Fibroblast of skin of left quadriceps (primary cell): ENCODE measurements at places on chromosomes 5 and 9.

- DNase-seq: no peak
Measured at GRCh38 chr5:160318409-160318808, 6.0 kb upstream of the CCNJL start.

DNA sequence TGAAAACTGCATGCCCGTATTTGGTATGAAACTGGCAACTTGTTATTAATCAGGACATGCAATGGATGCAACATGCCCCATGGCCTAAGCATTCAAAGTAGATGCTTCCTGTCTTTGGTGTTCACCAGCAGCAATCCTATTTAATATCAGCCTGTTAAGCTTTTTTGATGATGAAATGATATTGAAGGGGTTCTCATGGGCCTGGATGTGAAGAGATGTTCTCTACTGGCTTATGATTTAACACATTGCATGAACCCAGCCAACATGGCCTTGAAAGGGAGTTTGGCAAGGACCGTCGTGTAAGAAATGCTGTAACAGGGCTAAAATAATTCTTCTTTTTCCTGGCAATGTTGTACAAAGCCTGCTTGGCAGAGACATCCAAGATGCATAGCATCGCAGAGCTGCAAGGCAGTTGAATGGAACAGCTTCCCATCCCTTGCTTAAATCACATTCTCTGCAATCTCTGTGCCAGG is 111.2 kb downstream of the SMARCA2 start:
- DNase-seq: no peak

DNA sequence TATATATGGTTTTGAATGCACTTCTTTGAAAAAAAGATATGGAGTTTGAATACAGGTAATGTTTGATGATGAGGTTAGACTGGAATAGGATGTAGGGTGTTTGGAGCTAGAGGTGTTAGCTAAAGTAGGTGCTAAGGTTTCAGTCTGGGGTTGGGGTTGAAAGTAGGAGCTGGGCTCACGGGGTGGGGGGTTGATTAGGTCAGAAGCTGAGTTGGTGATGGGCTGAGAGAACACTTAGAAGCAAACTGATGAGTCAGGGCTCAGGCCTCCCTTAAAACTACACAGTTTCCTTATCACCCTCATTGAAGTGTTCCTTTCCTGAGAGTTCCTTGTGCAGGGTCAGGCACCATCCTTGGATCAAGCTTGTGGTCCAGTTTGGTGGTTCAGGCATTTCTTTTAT is 308.8 kb upstream of the ADAMTS16 start:
- DNase-seq: no peak

DNA sequence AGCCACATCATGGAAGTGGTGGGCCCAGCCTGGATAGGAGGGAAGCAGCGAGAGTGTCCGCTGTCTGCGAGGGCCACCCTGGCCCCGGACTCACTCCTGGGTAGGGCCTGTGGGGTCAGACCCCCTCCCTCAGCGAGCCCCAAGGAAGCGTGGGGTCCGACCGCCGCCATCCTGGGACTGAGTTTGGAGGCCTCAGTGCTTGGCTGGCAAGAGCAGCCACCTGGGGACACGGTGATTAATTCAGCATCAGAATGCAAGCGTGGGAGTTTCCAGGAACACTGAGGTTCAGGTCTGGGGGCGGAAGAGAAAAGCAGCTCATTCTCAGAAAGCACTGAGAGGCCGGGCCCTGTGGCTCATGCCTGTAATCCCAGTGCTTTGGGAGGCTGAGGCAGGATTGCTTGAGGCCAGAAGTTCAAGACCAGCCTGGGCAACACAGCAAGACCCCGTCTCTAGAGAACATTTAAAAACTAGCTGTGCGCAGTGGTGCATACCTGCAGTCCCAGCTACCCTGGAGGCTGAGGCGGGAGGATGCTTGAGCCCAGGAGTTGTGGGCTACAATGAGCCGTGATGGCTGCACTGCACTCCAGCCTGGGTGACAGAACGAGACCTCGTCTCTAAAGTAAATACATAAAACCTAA is 18.3 kb upstream of the CAMSAP1 start:
- no peak for DNase-seq

DNA sequence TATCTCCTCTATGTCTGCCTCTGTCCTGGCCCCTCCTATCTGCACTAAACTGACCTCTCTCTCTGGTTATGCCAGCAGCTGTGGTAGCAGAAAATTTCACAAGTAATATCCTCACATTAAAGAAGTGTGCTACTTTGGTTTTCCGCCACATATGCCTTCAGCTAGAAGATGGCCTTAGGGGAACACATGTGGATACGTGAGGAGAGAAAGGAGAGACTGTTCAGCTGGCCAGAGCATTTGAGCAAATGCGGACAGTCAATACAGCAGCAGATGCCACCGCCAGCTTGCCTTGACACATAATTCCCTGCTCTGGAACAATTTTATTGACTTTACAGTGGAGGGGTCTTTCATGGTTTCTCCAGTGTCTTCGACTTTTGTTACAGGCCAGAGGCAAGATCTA is 434.6 kb downstream of the TAF11L14 start:
- no peak for DNase-seq

- no peak for DNase-seq
Measured at GRCh38 chr9:134314039-134314949, 12.0 kb upstream of the RXRA start.

GRCh38 chr5:4017076-4017803 is 421.6 kb downstream of the IRX1 start:
- DNase-seq: no peak

- no peak for DNase-seq
Measured at GRCh38 chr9:134083451-134083850, 15.6 kb upstream of the BRD3 start.

DNA sequence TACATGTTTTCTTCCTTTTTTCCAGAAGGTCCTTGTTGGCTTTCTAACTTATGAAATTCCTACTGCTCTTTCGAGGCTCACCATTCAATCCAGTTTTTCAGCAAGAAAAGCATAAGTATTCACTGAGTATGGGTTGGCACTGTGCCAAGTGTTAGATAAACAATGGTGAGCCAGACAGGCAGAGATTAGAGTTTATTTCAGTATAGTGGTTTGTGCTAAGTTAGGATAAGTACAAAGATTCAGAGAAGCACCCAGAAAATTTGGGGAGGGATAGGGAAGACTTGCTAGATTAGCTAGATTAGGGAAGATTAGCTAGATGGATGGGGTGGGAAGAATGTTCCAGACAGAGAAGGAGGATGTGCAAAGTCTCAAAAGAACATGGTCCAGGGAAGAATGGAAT is 122.9 kb downstream of the OXCT1 start:
- DNase-seq: peak; percentile 16

DNA sequence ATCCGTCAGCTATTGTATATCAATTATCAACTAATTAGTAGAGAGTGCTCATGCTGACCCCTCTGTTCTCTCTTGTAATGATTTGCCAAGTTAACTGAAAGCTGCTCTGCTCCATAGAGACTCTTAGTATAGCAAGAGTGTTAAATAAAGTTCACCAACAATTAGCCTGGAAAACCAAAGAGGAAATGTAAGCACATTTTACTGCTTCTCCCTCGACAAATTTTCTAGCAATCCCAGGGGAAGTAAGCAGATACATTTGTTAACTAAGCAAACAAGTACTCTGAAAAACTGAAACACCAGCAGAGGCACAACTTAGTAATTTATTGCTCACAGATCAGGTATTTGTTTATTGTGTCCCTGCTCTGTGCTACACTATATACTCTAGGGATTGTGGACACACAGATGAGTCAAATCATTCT is 162.2 kb downstream of the GLIS3 start:
- DNase-seq: peak; percentile 61

- DNase-seq: no peak
Measured at GRCh38 chr9:18616976-18617375, 143.0 kb downstream of the ADAMTSL1 start.

GRCh38 chr5:115736690-115737005 is 79.8 kb downstream of the CDO1 start:
- no peak for DNase-seq

DNA sequence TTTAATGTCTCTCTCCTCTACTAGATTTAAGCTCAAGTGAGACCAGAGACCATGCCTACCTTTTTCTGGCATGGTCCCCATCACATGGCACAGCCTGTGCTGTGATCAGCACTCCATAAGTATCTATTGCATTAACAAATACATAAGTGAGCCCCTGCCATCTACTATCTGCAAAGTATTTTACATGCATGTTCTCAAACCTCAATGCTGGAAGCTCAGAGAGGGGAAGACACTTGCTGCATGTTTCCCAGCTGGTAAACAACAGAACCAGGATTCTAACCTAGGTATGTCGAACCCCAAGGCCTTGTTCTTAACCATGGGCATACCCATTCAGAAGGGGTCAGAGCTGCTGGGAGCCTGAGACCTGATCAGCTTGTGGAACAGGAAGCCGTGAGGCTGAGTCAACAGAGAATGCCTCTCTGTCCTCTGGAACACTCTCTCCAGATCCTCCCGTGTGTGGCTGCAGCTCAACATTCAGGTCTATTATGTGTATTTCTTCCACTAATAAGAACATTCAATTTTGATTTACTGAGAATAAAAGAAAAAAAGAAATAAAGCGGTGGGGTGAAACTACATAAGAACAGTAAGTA is 232.5 kb upstream of the MSX2 start:
- DNase-seq: no peak

- DNase-seq: no peak
Measured at GRCh38 chr9:36158122-36158521, 11.1 kb upstream of the CCIN start.

GRCh38 chr9:119167267-119167666 is 202.0 kb downstream of the BRINP1 start:
- DNase-seq: no peak

DNA sequence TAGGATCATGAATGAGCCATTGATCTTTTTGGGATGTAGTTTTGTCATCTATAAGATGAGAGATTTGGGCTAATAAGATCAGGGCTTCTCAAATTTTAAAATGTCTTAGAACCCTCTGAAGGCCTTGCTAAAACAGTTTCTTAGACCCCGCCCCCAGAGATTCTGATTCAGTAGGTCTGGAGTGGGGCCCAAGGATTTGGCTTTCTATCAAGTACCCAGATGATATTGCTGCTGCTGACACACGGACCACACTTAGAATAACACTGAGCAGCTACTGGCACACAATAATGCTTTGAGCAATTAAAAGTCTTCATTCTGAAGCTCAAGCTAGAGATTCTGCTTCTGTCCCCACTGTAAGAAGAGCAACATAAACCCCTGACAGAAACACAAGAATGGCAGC is 216.7 kb downstream of the SMARCA2 start:
- DNase-seq: peak; percentile 39

- no peak for DNase-seq
Measured at GRCh38 chr9:29211003-29211579, 1637.8 kb upstream of the C9orf72 start.

DNA sequence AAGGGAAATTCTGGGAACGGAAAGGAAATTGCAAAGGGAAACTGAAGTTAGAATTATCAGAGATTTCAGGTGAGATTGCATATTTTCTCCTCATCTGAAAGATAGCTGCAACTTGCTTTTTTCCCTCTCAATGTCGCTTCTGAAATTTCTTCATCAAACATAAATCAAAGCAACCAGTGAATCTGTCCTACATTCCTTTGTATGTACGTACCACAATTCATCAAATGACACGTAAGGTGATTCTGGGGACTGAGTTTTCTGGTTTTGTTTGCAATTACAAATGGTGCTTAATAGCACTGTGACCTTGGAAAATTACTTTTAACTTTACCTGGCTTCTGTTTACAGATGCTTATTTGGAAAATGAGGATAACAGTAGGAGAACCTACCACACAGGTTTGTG is 21.9 kb upstream of the CNOT6 start:
- DNase-seq: no peak

DNA sequence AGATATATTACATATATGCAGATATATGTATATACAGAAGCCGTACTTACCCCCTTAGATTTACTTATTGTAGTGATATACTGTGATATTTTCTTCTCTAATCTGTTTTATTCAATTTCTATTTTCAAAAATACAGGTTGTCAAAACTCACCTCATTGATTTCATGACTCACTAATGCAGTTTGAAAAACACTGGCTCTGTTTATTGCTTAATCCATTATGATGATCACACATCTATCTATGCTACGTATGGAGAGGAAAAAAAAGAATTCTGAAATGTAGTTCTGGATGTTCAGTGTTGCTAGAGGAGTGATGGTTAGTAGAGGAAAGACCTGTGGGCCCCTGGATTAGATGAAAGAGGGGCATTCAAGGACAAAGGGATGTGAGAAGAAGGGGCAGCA is 121.0 kb upstream of the RPS23 start:
- no peak for DNase-seq

DNA sequence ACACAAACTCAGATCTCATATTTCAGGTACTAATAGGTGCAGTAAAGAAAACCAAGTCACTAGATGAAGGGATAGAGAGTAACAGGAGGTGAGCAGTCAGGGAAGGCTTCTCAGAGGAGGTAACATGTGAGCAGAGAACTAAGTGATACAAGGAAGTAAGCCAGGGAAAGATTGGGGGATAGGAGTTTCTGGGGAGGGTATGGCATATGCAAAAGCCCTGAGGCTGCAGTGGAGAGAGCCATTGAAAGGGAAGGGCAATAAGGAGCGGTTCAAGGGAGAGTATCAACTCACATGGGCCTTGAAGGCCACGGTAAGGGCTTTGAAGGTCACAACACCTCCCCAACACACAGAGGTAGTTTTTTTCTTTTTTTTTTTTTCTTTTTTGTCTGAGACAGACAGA is 6.9 kb downstream of the OLFML2A start:
- DNase-seq: no peak

GRCh38 chr5:96022971-96023370 is 61.3 kb upstream of the ELL2 start:
- no peak for DNase-seq

DNA sequence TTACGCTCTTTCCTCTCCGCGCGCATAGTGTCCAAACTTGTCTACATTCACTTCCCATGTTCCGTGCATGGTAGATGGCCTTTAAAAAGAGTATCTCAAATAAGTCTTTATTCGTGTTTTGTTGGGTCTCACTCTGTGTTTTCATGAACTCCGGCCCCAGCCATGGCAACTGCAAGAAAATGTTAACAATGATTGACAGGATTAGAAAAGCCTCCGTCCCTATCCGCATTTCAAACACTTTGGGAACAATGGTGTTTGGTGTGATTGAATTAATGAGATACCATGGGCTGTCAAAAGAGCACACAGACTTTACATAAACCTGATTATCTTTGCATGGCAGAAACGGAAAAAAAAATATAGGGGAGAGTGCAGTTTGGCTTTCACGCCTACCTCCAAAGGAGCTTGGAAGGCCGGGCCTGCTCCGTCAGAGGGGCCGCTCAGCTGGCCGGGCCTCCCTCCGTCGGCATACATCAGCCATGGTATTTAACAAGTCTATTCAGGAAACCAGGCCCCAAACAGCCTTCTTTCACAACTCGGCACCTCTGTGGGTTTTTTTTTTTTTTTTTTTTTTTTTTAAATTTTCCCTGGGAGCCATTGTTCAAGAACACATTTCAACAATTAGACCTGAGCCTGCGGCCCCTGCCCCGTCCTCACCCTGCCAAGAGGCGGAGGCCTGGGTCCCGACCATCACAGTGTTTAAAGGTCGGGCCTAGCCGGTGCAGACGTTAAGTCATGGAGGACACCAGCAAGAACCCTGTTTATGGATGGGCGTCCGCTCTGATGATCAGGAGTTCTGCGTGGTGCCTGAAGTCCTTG is 323.8 kb upstream of the IRX4 start:
- no peak for DNase-seq
